ENCODE measurements at places on chromosomes 7 and 10.

DNA sequence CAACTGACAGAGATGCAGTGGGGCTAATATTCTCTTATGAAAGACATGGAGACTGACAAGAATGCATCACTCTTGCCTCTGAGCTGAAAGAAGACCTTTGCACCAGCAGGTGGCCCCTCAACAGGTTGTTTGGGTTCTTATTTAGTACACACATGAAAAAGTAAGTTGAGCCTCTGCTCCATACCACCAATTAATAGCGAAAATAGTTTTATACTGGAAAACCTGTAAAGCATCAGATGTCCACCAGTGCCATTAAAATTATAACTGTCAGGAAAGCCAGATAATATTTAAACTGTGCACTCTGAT lies 26.3 kb upstream of the FAM13C start:
- no peak for DNase-seq

GRCh38 chr10:78255796-78256638 lies 222.4 kb downstream of the RPS24 start:
- DNase-seq: no peak

DNA sequence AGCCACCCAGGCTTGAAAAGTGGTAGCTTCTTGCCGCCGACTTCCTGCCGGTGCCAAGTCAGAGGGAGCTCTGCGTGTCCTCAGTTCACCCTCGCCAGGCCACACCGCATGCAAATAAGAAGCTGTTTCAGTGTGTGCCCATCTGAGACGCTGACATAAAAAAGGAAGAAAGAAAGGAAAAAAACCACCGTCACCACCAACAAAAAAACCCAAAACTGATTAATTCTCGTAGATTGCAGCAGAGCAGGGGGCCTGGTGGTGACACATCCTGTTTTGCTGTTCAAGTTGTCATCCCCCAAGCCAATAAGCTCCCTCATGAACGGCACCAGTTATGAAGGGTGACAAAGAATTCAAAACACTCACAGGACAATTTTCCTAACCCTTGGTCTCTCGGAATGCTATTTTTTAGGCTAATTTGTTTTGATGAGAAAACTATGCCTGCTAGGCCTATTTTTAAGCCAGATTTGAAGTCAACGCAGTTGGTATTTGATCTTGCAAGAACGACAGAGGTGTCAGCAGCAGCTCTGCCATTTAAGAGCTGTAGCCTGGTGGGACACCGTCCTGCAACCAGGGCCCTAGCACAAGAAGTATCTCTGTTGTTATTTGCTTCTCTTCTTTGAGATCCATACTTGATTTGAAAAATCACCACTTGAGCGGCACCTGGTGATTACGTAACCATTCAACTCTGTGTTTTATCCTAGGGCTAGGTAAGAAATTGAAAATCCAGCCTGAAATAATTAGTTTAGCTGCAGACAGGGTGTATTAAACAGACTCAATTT lies 145.6 kb downstream of the PFKFB3 start:
- DNase-seq: peak; percentile 89

- DNase-seq: no peak
Observed at GRCh38 chr7:32150039-32150438, 79.8 kb upstream of the PDE1C start.

- no peak for DNase-seq
Observed at GRCh38 chr7:118312051-118312450, 87.5 kb downstream of the ANKRD7 start.

DNA sequence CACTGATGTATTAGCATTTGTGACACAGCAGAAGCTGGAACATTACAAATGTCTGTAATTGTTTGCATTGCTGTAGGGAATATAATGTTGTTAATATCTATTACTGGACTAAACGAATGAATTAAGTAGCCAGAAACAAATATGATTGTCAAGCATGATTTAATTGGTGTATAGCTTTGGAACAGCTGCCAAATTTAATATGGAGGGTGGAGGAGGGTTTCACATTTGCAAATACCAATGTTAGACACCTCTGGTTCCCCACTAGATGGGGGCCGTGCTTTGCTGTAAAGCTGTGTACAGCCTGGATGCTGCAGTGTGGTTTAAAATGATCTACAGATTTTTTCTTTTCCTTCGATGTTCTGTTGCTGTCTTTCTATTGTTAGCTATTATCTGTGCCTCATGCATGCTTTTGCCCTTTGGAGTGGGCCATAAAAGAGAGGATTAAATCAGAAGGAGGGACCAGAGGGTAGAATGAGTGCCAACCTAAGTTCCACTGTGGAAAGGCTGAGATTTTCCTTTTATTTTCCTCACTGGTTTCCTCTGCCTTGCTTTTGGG lies 23.1 kb downstream of the DNAJB9 start:
- no peak for DNase-seq

- peak; percentile 77 for DNase-seq
Observed at GRCh38 chr10:3783682-3784432, 1.2 kb downstream of the KLF6 start.

- DNase-seq: no peak
Observed at GRCh38 chr10:117133273-117134055, 4.6 kb downstream of the VAX1 start.

DNA sequence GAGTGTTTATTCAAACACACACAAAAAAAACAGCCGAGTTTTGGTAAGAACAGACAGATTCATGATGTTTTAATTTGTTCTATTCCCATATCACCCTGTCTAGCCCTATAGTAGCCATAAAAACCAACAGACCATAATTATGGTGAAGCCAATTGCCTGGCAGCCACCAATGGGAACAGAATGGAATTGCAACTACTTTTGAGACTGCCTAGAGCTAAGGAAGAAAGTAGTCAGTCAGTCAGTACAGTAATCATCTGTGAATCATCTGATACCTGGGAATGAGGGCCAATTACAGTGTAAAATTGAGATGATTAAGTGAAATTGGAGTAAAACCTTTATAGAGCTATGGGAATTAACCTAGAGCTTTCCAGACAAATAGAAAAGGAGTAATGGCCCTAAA lies 952.7 kb upstream of the KCND2 start:
- no peak for DNase-seq

- no peak for DNase-seq
Observed at GRCh38 chr7:7449055-7449454, 86.6 kb downstream of the COL28A1 start.

DNA sequence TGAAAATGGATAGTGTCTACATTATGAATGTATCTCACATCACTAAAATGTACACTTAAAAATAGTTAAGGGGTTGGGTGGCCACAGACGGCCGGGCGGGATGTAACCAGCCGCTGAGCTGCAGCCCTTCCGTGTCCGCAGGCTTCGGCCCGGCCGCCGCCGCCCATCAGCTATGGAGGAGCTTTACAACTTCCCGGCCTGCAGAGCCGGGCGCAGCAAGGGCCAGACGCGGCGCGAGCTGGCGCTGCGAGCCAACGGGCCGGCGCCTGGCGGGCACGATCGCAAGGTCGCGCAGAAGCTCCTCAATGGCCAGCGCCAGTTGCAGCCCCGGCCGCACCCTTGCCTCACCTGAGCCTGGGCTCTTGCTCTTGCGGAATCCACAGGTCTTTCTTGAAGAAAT lies 69.1 kb downstream of the KMT2C start:
- DNase-seq: no peak

DNA sequence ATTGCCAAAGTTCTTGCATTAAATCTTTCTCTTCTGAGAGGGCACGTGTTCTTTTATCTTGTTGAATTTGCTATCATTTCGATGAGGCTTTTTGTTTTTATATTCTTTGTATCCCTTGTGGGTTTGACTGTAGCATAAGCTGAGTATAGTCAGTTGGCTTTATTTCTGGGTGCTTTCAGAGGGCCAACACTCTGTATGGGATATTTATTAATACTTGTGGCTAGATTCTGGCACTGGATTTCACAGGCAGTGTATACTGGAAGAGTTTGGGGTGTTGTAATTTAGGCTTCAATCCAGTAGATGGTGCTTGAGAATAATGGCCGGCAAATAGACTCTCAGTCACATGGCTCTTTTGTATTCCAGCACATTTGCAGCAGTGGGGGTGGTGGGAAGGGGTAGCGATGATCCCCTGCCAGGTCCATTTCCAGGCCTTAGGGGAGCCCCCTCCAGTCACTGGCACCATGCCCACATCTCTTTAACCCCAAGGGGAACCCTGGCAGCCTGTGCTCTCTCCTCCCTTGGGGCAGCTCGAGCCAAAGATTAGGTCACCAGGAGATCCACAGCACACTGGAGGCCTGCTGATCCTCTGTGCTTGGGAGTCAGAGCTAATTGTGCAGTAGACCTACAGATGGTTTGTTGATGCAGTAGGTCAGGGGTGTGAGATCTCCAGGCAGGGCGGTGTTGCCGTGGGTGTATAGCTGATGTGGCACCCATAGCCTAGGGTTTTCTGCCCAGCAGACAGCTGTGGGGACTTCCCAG lies 81.8 kb downstream of the PTPN20 start:
- DNase-seq: no peak

DNA sequence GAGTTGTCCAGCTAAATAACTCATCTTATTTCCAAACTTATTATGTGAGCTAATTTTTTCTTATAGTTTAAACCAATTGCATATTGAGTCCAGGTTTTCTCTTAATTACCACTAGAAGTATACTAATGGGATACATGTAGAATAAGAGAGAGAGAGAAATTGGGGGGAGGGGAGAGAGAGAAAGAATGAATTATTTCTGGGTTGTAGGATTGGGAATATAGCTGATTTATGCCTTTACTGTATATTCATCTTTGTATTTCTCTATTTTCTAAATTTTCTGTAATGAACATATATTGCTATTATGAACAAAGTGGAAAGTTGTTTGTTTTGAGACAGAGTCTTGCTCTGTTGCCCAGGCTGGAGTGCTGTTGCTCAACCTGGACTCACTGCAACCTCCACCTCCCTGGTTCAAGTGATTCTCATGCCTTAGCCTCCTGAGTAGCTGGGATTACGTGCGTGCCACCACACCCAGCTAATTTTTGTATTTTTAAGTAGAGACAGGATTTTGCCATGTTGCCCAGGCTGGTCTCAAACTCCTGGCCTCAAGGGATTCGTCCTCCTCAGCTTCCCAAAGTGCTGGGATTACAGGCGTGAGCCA lies 26.1 kb upstream of the ITGB1 start:
- no peak for DNase-seq

GRCh38 chr10:100709146-100710082 lies 36.0 kb upstream of the PAX2 start:
- no peak for DNase-seq

DNA sequence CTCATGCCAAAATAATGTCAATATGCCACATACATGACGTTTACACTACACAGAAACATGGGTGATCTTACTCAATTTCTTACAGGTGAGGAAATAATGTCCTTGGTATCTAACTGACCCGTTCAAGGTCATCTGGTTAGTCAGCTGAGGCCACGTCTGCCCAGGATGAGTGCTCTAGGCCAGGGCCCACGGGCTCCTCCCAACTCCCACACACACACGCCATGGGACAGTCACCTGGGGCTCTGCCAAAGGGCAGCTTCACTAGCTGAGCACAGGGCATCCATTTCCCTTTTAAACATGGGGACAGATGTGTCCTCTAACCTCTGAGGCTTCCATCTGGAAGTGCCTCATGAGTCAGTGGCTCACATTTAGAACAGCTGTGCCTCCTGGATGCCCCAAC lies 123.9 kb downstream of the TNS3 start:
- DNase-seq: no peak

DNA sequence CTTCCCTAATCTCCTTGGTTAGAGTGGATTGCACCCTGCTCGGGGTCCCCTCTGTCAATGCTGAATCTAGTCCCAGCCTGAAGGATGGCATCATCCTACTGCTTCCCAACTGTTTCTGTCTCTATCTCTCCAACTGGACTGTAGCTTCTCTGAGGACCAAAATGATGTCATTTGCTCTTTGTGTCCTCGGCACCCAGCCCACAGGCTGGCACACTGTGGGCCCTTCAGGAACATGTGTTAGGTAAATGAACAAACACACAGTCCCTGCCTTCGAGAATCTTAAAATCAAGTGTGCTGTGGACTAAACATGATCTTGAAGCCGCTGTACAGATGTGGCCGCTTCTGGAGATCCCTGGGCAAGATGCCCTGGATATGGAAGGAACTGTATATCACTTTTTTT lies 5.0 kb upstream of the CDH23 start:
- DNase-seq: no peak

GRCh38 chr7:15446280-15446679 lies 115.5 kb downstream of the AGMO start:
- no peak for DNase-seq

- no peak for DNase-seq
Observed at GRCh38 chr7:6709808-6710207, 3.1 kb upstream of the ZNF12 start.

DNA sequence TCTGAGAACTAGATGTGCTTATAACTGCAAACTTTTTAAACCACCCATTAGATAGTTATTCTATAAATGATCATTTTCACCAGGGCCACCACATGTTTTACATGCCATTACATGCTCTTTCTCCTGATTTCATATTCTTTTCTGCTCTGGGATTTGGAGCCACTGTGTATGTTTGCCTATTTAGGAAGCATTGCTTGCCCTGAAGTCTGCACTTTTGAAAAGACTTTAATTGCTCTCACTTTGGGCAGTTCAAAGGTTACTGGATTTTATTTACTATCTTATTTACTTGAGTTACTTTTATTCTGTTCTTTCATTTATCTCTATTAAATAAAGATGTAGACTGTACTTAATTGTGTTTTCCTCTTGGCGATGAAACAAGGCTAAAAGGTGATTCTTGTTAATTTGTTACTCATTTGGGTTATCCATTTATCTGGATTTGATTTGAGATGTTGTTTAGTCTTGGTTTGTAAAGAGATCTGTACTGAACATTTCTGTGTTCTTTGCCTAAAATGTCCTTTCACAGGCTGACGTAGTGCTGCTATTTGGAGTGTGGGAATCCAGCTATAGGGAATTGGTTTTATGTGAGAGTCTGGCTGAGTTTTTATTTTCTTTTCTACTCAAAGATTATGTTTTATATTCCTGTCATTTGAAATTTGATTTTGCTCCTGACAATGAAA lies 88.8 kb downstream of the SUGCT start:
- no peak for DNase-seq

- DNase-seq: no peak
Observed at GRCh38 chr10:49325131-49325915, 26.4 kb downstream of the C10orf71 start.

DNA sequence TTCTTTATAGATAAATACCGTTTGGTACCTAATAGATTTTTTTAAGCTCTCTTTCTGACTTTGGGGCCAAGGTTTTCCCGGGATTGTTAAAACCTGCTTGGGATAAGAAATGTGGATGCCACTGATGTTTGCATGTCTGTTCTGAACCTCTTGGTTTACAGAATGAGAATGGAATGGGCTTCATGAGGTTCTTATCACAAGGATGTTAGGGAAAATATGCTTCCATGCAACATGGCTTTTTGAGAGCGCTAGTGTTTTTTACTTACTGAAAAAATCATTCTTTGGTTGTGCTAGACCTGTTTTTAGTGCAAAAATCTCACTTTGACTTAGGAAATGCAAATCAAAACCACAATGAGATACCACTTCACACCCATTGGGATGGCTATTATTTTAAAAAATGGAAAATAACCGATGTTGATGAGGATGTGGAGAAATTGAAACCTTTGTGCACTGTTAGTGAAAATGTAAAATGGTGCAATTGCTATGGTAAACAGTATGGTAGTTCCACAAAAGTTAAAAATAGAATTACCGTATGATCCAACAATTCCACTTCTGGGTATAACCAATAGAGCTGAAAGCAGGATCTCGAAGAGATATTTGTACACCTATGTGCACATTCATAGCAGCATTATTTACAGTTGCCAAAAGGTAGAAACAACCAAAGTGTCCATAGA lies 38.9 kb downstream of the TSPAN14 start:
- DNase-seq: no peak

GRCh38 chr10:91409069-91409868 lies 875 bp upstream of the HECTD2 start:
- DNase-seq: peak; percentile 42

GRCh38 chr10:129956286-129956670 lies 7.8 kb downstream of the EBF3 start:
- DNase-seq: no peak

GRCh38 chr7:155576416-155576815 lies 30.1 kb upstream of the CNPY1 start:
- no peak for DNase-seq

All from CD4-positive, alpha-beta memory T cell (primary cell).